ENCODE measurements at places on chromosomes 6 and 20.
A peak's percentile ranks its signal among the peaks of the same experiment; 100 is the strongest.

DNA sequence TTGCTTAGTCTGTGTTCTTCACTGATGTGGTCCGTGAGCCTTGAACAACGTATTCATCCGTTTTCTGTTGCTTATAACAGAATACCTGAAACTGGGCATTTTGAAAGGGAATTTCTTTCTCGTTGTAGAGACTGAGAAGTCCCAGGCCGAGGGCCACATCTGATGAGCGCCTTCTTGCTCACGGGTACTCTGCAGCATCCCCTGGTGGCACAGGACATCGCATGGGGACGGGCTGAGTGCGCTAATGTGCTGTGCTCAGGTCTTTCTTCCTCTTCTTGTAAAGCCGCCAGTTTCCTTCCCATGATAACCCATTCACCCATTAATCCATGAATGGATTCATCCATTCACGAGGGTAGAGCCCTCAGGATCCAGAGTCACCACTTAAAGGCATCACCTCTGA is 161.0 kb downstream of the NFATC2 start:
- DNase-seq = no peak

- no peak for DNase-seq
Measured at GRCh38 chr6:21648475-21649050, 55.0 kb downstream of the SOX4 start.

- DNase-seq = no peak
Measured at GRCh38 chr6:26170181-26170580, 83.0 kb downstream of the HFE start.

- no peak for DNase-seq
Measured at GRCh38 chr6:73353636-73354593, at the start of gene DPPA5. TSS of gene DPPA5 (minus strand) at chr6:73354276. CDS start at chr6:73354225, 51 bp downstream.

GRCh38 chr6:87473419-87473903 is 687 bp downstream of the SLC35A1 start:
- DNase-seq = peak; percentile 38

GRCh38 chr20:39016041-39016440 is 53.9 kb downstream of the DHX35 start:
- no peak for DNase-seq
